NCI-H1436 treated with DMSO at 0.1 percent for 48 hours (cell line): ENCODE measurements at places on chromosomes 5 and 9.

- no peak for DNase-seq
Observed at GRCh38 chr5:1476181-1476966, 31.1 kb upstream of the SLC6A3 start.

GRCh38 chr9:112605963-112606699, 111.8 kb downstream of the INIP start:
- no peak for DNase-seq

DNA sequence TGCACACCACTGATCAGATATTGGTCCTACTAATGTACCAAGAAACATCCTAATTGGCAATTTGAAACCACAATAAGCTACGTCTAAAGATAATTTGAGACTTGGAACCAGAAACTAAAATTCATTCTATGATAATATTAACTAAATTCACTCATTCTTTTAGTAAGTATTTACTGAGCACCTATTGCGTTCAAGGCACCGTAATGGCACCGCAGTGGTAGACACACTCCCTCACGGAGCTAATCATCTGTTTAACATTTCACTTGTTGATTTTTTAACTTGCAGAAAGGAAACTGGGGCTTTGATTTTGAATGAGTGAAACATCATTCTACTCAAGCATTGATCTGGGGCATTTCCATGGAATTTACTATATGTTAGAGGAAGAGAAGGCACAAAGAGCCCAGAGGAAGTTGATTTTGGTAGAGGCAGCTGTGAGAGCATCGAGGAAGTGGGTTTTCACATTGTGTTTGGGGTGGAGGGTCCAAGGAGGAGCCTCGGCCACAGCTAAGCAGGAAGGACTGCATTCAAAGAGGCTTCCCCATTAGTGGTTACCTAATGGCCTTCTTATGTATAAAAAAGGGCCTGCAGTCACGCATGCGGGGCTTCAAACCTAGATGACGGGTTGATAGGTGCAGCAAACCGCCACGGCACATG, 7.1 kb downstream of the RAPGEF1 start:
- no peak for DNase-seq

DNA sequence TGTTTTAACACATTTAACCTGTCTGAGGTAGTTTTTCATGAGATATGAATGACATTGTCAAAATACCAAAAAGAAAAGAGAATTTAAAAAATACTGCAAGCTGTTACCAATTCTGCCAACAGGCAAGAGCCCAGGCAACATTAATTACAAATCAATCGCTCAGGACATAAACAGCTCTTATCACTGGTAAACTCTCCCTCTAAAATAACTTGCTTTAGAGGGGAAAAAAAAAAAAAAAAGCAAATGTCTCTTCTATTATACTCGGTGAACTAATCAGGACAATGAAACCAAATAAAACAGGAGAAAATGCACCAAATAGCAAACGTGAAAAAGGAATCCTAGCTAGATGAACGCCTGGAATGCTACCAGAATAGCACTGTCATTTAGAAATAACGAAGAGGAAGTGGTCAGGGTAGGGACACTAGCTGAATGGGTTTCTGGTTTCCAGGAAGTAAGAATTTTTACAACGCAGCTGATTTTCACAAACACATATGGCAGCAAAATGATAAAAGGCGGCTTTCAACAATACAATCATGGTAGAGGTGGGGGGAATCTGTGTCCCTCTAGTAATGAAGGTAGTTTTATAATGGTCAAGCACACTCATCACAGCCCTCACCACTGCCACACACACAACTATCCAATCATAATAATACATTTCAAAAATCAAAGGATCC, 94.9 kb downstream of the DENND1A start:
- DNase-seq, result no peak

DNA sequence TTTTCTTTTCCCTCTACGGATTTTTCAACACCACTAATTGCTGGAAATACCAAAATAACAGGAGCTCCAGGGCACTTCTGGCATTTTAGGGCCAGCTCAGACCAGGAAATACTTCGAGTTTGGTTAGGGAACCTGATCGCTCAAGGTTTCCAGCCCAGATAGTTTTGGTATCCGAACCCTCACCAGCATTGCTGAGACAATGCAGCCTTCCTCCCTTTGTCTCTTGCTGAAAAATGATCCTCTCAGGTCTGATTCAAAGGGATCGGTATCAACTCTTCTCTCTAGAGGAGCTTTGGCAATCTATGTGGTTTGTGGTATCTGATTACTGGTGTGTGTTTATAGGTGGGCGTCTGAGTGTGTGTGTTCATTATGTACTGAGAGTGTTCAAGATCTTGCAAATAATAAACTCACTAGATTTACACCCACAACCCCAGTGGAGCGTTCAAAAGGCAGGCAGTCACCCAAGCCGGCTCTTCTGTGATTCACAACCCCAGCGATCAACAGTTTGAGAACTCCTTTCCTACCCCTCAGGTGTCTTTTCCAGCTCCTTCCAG, 122.8 kb upstream of the EGFLAM start:
- DNase-seq, result no peak

DNA sequence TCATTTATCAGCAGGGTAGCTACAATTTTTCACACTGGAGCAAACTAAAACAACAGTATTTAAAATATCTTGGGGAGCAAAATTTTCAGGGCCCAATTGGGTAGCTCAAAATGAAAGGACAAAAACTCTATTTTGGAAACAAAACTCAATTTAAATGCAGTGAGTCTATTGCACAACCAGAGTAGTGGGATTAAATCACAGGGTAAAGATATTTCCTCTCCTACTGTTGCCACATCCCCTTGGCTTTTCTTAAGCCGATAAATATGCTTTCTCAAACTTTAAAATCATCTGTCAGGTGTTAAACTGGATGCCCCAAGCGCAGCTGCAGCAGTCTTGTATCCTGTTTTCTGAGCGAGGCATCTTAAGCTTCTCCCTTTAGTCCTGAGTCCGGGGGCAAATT, 1474.3 kb upstream of the CDH9 start:
- DNase-seq, result no peak

DNA sequence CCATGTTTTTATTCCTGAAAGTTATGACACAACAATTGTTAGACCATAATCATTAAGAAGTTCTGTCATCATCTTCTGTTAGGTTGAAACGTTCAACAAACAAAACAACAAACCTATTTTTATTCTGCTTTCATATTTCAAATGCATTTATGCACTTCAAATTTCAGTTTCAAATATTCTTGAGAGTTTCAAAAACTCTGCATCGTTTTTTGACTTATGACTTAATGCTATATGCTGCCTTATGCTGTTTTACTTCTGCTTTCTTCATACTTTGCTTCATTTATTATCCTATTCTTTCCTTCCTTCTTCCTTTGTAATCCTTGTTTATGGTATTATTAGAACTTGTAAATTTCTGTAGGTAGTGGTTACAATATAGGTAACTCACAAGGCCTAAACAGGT, 95.0 kb downstream of the PCSK1 start:
- no peak for DNase-seq

DNA sequence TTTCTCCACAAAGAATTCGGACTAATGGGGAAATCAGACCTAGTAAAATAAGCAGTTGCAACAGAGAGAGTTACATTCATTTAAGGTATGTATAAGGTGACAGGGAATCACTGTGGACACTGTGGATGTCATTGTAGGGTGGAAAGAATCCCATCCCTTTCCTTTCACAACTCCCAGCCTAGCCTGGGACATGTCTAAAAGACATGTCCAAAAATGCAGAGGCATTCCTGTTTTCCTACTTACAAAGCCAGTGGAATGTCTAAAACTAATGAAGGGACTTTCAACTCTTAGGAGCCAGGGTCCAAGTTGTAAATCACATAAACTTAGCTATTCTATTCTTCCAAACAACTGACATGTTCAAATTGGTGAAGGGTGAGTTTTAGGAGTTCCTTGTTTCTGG, 511.0 kb downstream of the PRELID2 start:
- DNase-seq, result no peak

GRCh38 chr5:159198063-159199036, 11.0 kb downstream of the RNF145 start:
- no peak for DNase-seq

- DNase-seq, result no peak
Observed at GRCh38 chr9:106970219-106970975, 107.4 kb downstream of the ZNF462 start.

DNA sequence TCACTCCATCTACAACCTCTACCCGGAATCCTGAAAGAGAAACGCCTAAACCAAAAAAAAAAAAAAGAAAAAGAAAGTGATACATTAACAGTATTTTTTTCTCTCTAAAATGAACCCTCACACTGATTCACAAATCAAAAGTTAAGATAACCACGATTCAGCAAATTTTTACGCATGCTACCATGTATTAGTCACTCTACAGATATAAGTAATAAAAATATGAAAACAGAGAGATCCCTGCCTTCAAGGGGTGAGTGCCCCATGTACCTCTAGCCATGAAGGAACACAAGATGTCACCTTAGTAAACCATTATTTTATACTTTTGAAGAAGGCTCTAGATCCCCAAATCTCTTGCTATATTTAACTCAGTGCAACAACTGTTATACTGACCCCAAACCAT, 33.4 kb downstream of the CEMIP2 start:
- DNase-seq, result no peak

DNA sequence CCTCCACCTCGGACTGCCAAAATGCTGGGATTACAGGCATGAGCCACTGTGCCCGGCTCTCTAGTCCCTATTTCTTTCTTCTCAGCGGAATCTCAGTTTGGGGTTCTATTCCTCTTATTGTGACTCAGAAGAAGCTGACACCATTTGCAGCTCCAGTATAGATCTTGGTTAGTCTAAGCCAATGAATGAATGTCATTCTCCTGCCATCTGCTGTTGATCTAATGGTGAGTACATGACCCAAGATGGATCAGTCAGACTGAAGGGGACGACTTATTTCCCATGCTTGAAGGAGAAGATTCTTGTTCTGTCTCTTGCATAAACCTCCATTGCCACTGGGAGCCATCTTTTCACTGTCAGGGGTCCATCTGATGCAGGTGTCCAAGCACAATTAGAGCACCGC, 76.0 kb upstream of the KLF9 start:
- DNase-seq, result no peak

GRCh38 chr5:171031977-171032376, 170.2 kb downstream of the RANBP17 start:
- peak; percentile 61 for DNase-seq

DNA sequence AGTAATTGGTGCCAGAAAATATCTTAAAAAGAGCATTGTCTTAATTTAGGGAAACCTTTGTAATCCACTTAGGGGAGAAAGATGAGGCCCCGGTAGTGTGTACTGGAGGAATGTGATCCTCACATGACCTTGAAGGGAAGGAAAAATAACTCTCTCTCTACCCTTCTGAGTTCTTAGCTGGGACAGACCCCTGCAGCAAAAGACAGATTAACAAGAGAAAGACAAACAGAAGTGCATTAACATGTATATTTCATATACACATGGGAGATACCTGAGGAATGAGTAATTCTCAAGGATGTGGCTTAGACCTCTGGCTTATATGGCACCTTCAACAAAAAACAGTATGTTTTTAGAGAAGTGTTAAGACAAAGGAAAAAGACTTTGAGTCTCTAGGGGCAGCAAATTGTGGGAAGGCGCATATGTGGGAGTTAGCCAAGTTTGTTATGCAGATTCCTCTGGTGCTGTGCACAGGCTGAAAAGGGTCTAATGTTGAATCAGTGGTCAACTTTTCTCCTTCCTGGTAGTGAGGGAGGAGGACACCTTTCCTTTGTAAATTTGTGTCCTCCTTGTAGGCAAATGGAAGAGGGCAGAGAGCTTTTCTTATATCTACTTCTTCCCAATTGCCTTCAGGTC, 138.8 kb downstream of the LRRC70 start:
- no peak for DNase-seq

GRCh38 chr5:82794876-82795275, 282.3 kb downstream of the TMEM167A start:
- no peak for DNase-seq

DNA sequence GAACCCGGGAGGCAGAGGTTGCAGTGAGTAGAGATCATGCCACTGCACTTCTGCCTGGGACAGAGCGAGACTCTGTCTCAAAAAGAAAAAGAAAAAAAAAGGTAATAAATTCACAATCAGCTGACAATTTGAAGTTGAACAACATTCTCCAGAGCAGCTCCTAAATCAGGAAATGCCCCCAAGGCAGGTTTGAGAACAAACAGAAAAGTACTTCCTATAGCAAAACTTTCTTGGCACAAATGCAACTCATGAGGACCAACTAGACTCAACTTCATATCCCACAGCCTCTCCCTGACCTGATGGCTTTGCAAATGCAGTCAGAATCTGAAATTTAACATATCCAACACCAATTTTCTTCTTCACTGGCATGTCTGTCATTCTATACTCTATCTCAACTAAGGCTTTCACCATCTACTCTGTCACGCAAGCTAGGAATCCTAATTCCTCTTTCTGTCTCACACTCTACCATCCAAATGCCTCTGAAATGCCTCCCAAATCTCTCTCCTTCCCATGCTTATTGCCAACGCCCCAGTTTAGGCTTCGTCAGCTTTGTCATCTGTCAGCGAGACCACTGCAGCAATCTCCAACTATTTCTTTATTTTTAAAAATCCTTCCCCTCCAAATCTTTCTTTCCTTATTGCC, 113.3 kb downstream of the MAPKAP1 start:
- no peak for DNase-seq

- no peak for DNase-seq
Observed at GRCh38 chr5:133006653-133007052, 19.7 kb downstream of the ZCCHC10 start.

- DNase-seq, result no peak
Observed at GRCh38 chr9:94705162-94705702, 21.3 kb upstream of the AOPEP start.

- no peak for DNase-seq
Observed at GRCh38 chr5:172688349-172689217, 47.5 kb downstream of the NEURL1B start.

DNA sequence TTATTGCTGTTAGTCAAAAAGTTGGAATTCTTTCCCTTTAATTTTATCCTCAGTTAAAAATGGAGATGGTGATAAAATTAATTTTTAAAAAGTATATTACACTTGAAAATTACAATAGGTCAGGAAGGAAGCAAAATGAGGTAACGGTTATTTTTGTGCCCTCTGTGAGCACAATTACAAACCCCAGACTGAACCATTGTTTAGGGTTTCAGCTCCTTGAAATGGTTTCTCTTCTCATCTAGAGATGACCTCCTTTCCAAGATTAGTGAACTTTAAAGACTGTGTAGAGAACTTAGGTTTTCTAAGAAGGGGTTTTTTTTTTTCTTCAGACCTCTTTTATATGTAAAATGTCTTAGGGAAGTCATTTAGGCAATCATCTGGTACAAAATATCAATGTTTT, 126.2 kb upstream of the CHD1 start:
- no peak for DNase-seq

GRCh38 chr5:56330167-56330566, 97.0 kb upstream of the ANKRD55 start:
- DNase-seq, result no peak

DNA sequence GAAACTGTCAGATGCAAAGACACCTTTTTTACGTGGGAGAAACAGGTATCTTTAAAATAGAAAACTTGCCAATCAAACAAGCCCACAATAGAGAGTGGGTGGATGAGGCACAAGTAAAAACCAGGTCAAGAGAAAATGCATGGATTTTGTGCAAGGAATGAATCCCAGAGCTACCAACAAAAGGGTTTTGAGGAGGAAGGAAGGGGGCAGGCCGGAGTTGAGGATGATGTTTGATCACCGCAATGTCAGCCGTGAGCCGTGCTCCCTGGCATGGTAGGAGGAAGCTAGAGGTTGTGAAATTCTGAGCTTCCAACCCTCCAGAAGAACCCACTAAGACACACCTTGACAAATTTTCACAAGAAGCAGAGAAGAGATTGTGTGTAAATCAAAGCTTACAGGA, 53.2 kb downstream of the HRH2 start:
- no peak for DNase-seq

- no peak for DNase-seq
Observed at GRCh38 chr5:163498886-163499285, 6.5 kb upstream of the MAT2B start.

- no peak for DNase-seq
Observed at GRCh38 chr9:33476503-33476902, 2.8 kb upstream of the NOL6 start.
